Activated CD4-positive, alpha-beta T cell treated with anti-CD3 and anti-CD28 coated beads, Interleukin-10, Interleukin-2, amounts not matched to agents 100 ng/mL and 50 ng/mL, durations not matched to agents 16 hours and 8 hours (primary cell): ENCODE measurements at places on chromosomes 2 and 18.

DNA sequence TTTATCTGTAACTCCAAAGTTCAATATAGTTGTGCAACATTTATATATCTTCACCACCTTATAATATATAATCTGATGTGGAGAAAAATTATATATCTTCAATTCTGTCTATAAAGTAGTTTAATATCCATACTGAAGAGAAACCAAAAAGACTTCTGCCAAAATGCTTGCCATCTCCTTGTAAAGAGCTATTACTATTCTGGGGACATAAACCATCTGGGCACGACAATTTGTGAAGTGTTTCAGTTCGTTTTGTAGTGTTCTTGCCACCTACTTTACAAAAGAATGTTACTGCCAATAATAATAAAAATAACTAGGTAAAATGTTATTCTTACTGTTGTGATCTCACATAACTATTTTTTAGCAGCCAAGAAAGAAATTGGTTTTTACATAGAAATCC, 45.1 kb downstream of the SCN1A start:
- no peak for DNase-seq

- DNase-seq: no peak
Observed at GRCh38 chr2:240997141-240997855, 1.1 kb upstream of the SNED1 start.

GRCh38 chr2:62511636-62512035, 5.6 kb upstream of the TMEM17 start:
- no peak for DNase-seq

DNA sequence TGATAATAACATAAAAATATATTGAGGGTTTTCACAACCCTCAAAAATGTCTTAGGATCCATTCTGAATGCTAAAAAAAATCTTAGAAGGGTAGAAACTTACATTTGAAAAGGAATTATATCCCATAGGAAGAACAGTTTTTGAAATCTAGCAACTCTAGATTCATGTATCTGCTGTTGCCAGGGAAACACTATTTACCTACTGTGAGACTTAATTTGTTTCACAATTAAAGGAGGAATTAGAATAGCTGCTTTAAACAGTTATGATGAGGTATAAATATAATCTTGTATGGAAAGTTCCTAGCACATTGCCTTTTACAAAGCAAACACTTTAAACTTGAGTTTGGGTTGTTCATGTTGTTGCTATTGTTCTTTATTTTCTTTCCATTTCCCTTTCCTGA, 988.2 kb downstream of the SUCLG1 start:
- DNase-seq: no peak

- no peak for DNase-seq
Observed at GRCh38 chr2:134917888-134918525, 615 bp upstream of the CCNT2 start.

DNA sequence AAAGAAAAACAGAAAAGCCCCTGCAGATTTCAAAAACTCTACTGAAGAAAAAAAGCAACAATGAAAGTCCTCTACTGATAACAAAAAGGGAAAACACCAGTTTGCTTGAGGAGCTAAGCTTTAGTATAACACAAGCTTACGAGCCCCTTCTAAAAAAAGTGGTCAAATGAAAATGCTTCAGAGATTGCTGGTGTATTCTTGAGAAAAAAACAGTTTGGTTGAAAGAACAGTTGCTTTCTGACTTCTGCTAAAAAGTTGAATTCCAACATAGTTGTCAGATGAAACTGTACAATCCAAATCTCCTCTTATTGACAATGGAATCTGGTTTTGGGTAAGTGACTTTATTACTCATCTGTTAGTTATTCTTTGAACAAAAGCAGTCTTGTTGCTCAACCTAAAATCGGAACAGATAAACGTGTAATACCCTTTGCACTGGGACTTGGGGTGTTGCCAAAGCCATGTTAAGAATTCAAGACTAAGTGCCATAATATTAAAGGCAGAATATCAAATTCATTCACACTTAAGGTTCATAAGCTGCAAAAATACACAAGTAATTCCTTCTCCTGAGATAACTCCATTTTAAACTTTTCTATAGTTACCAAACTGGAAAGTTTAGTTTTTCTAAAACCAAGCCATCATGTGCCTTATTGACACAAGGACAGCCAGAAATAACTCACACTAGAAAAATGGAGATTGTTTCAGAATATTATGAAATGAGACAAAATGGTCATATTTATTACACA, 45.3 kb upstream of the SPAG16 start:
- DNase-seq: no peak
